Suppressor macrophage treated with lipopolysaccharide for 1 hour (primary cell): ENCODE measurements at places on chromosomes 12 and 14.
A peak's percentile ranks its signal among the peaks of the same experiment; 100 is the strongest.

DNA sequence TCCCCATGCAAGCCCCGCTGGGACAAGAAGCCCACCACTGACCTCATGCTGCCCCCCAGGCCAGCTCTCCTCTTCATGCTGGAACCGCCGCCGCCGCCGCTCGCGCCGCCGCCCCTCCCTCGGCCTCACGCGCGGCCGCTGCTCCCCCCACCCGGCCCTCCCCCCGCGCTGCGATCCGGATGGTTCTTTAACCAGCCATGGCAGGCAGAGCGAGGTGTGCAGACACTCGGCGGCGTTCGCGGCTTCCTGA lies at the start of gene DCAF5:
TSS of gene DCAF5 (minus strand) at position 218 of the 250 bp plus-strand sequence. CDS start at position 77, 141 bp downstream.
- DNase-seq = no peak

GRCh38 chr12:15749937-15750336 lies 39.3 kb downstream of the EPS8 start:
- DNase-seq = no peak

GRCh38 chr14:96069421-96069820 lies 30.3 kb downstream of the C14orf132 start:
- no peak for DNase-seq

GRCh38 chr12:55933169-55933798 lies 2.3 kb downstream of the DGKA start:
- DNase-seq = peak; percentile 64

- no peak for DNase-seq
Observed at GRCh38 chr12:25785134-25785533, 173.3 kb upstream of the RASSF8 start.

- peak; percentile 2 for DNase-seq
Observed at GRCh38 chr12:84912198-84913128, at the start of gene SLC6A15. Gene SLC6A15, minus strand, starts transcription at chr12:84912799. Its CDS starts 20,679 bp downstream, at chr12:84892120.

- no peak for DNase-seq
Observed at GRCh38 chr12:122558745-122559641, 31.9 kb downstream of the KNTC1 start.

DNA sequence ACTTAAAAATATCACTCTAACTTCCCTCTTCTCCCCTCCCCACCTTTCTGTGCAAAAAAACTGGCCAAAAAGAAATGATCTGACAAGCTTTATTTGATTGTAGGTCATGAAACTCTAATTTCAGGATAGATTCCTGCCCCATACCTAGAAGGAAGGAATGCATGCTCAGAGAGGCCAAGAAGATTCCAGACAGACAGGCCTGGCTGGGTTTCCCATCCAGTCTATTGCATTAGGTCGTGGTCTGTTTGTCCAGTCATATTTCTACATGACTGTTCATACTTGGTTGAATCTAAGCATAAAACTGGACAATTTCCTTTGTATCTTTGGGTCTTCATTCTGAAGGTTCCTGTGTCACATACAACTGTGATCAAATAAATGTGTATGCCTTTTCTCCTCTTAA lies 20.0 kb upstream of the SLC15A5 start:
- DNase-seq = no peak

- DNase-seq = no peak
Observed at GRCh38 chr14:77271113-77271710, at the start of gene NGB. Gene NGB, minus strand, starts transcription at chr14:77271206. Its CDS starts 269 bp downstream, at chr14:77270937.

DNA sequence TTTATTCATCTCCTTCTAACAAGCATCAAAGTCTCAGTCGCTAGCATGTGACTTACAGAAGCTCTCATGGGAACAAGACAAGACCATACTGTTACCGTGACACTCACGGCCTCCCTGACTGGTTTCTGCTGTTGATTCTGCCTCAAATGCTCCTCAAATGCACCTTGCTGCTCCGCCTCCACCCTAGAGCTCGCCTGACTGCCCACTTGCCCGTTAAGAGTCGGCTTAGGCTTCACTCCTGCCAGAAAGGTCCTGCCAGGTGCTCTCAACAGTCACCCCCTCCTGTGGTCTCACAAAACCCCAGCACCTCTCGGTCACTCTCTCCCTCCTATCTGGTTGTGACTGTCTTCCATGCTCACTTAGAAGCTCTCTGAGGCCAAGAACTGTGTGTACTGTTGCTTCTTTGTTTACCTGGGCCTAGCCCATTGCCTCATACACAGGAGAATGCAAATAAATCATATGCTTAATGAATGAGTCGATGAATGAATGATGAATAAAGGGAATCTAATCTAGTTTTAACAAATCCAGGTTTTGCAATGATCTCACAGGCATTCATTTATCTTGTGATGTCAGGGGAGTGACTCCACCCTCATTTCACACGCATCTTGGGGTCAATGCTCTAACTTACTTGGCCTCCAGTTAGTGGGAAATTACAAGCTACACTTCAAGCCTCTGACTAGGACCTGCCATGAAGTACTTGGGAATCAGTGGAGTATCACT lies 41.3 kb downstream of the SSH1 start:
- DNase-seq = no peak

DNA sequence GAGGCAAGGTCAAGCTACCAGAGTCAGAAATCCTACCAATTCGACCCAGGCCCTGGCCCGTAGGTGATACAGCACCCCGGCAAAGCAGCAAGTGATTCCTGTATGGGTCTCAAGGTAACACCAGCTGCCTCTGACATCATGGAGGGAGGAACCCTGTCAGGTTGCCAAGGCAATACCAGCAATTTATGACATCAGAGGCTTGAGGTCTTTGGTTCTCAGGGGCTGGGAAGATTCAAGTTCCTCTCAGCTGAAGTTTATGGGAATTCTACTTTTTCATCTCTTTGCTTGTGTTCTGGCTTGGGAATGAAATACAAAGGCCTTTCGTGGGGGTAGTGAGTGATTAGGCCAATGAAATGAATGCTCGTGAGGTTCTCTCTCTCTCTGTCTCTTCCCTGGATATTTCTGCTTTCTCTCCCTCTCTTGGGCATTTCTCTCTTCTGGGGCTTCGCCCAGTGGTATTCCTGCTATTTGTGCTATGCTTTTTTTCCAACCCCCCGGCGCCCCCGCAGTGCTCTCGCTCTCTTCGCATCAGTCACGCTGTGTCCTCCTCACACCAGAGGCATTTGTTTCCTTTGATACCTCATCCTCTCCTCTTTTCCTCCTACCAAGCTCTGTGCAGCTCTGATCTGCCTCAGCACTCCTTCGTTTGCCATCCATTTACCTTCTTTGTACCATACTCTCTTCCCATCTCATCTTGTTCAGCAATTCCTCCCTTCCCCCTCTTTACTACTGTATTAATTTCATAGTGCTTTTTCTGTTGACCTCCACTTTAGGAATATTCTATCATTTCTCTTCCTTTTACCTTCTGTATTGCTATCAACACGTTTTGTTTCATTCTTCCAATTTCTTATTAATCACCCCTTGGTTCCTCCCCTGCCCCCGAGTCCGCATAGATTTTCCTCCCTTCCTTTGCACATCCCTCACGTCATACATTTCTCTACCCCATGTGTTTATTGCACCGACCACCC lies 2.9 kb downstream of the ZFHX2 start:
- no peak for DNase-seq

DNA sequence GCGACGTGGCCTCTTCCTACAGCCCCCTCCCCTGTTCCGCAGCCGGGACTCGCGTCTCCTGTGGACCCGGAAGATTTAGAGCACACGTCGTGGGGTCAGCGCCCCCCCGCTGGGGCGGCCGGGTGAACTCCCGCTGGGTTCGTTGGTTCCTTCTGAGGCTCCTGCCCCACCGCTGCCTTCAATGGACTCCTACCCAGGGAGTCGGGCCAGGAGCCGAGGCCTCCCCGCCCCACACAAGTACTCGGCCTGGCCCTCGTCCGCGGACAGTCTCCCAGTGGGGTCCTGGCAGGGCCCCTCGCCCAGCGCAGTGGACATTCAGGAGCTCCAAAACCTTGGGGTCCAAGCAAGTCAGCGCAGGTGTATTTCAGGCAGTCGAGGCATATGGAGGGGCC lies 1.2 kb downstream of the MMP17 start:
- peak; percentile 41 for DNase-seq

- DNase-seq = no peak
Observed at GRCh38 chr12:68162374-68162773, 2.8 kb upstream of the IFNG start.

DNA sequence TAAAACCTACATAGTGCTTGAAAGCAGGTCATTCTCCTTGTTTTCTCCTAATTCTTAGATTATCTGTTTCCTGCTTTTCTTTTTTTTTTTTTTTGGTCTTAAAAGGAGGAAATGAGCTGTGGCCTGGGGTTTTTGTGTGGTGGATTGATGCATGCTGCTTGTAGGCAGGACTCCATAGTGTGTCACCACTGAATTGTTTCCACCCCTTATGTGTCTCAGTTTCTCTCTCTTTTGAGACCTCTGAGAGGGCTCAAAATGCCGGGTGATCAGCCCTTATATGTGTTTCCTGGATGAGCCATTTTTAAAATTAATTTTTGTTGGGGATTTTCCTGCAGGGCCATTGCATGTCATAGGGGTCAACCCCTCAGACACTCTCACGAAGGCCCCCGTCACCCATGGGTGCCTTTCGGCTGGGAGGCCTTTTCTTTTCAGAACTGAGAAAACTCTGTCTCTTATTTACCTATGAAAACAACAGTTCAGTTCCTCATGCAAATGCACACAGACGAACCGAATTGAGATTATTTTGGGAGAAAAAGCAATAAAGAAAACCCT lies 32.0 kb upstream of the LRRK2 start:
- DNase-seq = peak; percentile 62

DNA sequence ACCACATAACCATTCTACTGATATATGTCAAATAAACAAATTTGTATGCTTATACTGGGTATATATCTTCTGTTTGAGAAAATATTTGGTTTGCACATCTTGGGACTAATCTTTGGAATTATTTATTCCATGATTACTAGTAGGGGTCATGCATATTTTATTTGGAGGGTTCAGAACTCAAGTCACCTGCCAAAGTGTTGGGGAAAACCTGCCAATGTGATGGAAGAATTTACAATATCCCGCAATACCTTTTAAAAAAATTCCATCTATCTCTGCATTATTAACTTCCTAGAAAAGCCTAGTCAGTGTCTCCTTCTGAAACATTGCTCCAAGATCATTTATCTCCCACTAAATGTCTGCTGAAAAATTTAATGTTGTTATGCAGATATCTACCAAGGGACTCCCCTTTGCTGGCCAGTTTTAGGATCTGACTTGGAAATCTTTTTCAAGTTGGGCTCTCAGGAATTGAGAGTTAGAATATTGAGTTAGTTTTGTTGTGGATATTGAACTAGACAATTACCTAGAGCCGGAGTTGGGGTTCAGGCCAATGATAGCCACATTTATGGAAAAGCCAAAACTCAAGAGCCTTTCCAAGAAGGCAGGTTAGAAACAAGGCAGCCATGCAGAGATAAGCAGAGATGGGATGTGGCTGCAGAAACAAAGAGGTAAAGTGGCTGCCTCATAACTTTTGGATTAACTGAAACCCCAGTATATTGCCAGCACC lies 425.2 kb downstream of the ADAMTS20 start:
- DNase-seq = no peak

DNA sequence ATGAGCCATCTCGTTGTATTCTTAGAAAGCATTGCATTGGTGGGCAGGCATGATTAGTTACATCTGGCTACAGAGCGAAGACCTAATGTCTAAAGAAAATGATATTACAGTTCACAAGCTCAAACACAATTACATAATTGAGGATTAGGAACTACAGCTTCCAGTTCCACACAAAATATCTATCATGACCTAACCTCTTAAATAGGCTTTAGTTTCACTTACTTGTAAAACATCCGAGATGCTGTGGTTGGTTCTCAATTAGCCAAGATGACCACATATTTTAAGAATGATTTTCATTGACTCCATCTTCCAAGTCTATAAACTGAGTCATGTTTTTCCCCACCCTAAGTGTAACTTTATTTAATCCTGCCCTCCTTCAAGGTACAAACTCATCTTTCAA lies 69.5 kb downstream of the LRIG3 start:
- DNase-seq = no peak

DNA sequence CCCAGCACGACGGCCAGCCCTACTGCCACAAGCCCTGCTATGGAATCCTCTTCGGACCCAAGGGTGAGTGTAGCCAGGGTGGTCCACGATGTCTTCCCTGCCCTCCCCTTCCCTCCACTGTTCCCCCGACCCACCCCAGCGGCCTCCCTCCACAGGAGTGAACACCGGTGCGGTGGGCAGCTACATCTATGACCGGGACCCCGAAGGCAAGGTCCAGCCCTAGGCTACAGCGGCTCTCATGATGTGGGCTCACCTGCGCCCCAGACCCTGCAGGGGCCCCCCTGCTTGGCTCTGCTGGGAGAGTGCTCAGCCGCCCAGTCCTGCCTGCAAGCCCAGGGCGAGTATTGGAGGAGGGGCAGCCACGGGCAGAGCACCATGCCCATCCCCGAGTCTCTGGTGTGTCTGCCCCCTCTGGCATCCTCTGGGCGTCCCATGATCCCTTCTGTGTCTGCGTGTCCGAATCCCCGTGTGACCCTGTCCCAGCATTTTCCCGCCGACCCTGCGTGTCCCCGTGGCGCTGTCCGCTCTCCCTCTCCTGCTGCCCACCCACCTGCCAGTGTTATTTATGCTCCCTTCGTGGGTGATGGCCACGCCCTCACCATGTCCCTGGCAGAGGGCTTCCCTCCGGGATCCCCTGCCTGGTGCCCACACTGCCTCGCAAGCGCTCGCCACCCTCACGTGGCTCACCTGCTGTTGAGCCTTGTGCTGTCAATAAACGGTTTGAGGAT lies 5.0 kb downstream of the CRIP2 start:
- no peak for DNase-seq

DNA sequence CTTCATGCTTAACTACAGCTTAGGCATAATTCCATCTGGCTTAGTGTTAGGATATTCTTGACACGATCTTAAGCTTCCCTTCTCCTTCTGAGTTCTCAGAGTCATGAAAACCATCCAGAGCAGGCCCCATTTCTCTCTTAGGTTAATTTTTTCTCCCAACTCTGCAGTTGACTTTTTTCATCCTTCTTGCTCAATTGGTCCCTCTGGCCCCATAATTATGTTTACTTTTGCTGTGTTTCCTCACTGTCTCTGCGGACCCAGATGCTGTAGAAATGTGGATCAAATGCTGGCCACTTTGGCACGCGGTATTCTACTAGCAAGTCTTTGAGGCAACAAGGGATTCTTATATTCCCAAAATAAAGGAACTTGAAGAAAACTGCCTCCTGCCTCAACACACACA lies 9.5 kb downstream of the TMEM132C start:
- DNase-seq = no peak

DNA sequence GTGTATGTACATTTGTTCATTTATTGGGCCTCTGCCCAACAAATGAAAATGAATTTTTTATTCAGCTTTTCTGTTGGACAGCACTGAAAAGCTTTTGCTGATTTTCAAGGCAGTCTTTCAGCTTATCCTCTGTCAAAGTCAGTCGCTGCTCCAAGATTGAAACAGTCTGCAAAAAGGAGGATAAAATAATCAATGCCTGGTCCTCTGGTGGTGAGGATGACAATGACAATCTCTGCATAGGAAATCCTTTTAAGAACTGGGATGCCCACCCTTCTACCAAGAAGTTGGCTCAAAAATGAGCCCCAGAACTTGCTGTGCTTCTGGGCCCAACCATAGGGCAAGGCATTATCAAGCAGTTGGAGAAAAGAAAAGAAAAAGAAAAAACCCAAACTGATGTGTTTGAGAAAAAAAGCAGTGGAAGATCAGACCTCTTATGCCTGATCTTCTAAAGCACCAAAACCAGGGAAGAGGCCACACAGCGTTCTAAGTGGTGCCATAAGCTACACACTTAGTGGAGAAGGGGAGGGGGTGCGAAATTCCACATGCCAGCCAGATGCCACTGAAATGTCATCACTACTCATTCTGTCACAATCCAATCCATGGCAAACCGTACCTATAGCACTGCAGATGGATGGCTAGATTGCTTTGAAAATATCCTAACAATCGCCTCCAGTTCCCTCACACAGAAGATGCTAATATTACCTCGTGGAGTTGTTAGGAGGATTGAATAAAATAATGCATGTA lies 69.0 kb upstream of the DUSP6 start:
- DNase-seq = no peak
